Bronchial smooth muscle cell (primary cell): ENCODE measurements at places on chromosomes 6 and 20. TPM values are rescaled to one million over a fixed set of nuclear protein-coding genes. Genes with fewer than 3 reads are reported as not detected.

The RIPOR3 gene
- total RNA-seq: 7.7 and 22.1 TPM in 2 replicates

The OTOR gene
- total RNA-seq: not detected in 2 replicates

The POU5F1 gene
- total RNA-seq: not detected in 2 replicates

The GATA5 gene
- not detected in 2 replicates for total RNA-seq

The RBM24 gene
- 0.16 and 1.4 TPM in 2 replicates for total RNA-seq

The NAA20 gene
- 37.1 and 53.3 TPM in 2 replicates for total RNA-seq

The CCN6 gene
- total RNA-seq: not detected in 2 replicates

The MAFB gene
- total RNA-seq: 0.32 and 1.1 TPM in 2 replicates

The BTNL2 gene
- total RNA-seq: not detected in 2 replicates
